ENCODE measurements at places on chromosomes 13 and 19. TPM values are rescaled to one million over a fixed set of nuclear protein-coding genes. Genes with fewer than 3 reads are reported as not detected.

- no peak overlapping the region for H3K27ac ChIP-seq
- no peaks in the 10 kb centered on the region for H3K36me3 ChIP-seq
- no peaks in the 10 kb centered on the region for H3K27me3 ChIP-seq
- no peak overlapping the region for H3K4me3 ChIP-seq
- H3K4me1 ChIP-seq = no peaks in the 10 kb centered on the region
- no peak for DNase-seq
These were observed 18.5 kb upstream of the VSTM2B start for GRCh38 chr19:29507081-29507860.

DNA sequence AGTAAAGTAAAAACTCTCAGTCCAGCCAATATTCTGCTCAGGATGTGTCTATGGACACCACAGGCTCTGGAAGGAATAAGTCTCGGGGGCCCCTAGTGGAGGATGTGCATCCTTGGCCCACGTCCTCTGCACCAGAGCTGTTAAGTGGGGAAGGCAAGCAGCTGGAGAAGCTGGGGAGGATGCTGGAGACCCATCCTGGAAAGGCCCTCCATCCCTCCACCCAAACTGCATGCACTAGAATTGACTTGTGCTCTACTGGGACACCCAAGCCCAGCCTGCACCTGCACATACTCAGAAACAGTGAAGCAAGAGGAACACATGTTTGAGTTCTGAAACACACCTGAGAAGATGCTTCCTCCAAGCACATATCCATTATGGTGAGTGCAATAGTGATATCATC is 307.8 kb downstream of the TSHZ3 start:
- H3K36me3 ChIP-seq = no peaks in the 10 kb centered on the region
- H3K27ac ChIP-seq = no peak overlapping the region
- H3K27me3 ChIP-seq = no peaks in the 10 kb centered on the region
- DNase-seq = no peak

GRCh38 chr13:96248996-96249395 is 159.1 kb downstream of the HS6ST3 start:
- H3K36me3 ChIP-seq = no peaks in the 10 kb centered on the region
- H3K4me3 ChIP-seq = no peak overlapping the region
- DNase-seq = no peak
- H3K4me1 ChIP-seq = no peaks in the 10 kb centered on the region

DNA sequence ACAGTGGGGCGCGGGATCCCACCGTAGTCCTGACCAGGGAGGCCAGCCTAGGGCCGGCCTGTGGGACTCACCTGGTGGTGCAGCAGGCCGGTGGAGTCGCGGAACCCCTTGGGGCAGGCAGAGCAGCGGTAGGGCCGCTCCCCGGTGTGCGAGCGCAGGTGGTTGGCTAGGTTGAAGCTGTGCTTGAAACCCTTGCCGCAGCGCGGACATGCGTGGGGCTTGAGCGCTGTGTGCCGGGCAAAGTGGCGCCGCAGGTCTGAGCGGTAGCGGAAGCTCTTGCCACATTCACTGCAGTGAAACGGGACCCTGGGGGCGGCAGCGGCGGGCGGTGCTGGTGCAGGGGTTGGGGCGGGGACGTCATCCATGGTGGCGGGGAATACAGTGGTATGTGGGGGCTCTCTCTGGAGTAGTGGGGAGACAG is 1.8 kb downstream of the FIZ1 start:
- H3K36me3 ChIP-seq = no peaks in the 10 kb centered on the region
- H3K4me1 ChIP-seq = peaks cover 6% of the 10 kb centered on the region
- no peak overlapping the region for H3K27ac ChIP-seq
- DNase-seq = no peak

DNA sequence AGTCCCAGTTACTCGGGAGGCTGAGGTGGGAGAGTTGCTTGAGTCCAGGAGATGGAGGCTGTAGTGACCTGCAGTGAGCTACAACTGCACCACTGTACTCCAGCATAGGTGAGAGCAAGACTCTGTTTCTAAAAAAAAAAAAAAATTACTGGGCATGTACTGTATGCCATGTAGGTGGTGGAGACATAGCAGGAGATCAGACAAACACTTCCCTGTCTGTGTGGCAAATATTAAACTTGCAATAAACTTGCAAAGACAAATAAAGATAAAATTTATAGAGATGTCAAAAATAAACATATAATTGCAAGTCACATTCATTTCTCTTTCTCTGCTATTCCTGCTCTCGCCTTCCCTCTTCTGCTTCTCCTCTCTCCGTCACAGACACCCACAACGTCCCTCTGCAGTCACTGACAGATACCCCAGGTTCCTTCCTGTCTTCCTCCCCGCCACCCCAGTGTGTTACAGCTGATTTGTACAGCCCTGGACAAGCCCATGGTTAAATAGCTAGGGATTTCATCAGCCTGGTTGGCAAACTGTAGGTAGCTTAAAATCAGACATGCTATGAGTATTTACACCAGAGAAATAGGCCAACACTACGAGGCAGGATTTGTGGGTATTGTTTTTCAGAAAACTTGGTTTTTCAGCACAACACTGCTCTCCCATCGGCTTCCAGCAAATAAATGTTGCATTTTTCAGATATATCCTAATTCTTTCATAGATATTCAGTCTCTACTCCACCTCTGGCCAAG is 1.3 kb upstream of the CD177 start:
- no peaks in the 10 kb centered on the region for H3K36me3 ChIP-seq
- H3K27ac ChIP-seq = no peak overlapping the region
- no peak for DNase-seq
- H3K4me1 ChIP-seq = no peaks in the 10 kb centered on the region
- no peak overlapping the region for H3K4me3 ChIP-seq

DNA sequence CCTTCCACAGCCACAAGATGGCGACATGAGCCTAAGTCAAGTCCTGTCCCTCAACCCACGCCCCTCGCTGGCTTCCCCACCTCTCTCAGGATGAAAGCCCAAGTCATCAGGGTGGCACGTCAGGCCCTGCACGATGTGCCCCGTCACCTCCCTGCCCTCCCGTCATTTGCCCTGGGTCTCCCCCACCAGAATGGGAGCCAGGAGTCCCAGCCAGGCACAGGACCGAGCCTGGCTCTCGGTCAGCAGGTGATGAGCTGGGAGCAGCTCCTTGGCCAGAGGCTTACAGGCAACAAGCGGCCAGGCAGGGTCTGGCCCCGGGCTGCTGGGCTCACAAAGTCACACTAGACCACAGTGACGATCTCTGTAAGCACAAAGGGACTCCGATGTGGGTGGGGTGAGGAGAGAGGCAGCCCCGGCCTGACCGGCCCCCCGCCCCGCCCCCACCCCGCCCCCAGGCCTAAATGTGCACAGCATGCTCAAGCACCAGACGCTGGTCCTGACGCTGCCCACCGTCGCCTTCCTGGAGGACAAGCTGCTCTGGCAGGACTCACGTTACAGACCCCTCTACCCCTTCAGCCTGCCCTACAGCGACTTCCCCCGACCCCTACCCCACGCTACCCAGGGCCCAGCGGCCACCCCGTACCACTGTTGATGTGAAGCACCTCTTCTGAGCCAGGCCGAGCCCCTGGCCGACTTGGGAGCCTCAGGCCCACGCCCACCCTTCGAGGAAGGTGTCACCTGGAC is 7.3 kb downstream of the MRPL4 start:
- no peak overlapping the region for H3K4me3 ChIP-seq
- H3K36me3 ChIP-seq = no peaks in the 10 kb centered on the region
- no peaks in the 10 kb centered on the region for H3K4me1 ChIP-seq
- H3K27ac ChIP-seq = peak overlapping the region; percentile 83
- H3K27me3 ChIP-seq = no peaks in the 10 kb centered on the region

DNA sequence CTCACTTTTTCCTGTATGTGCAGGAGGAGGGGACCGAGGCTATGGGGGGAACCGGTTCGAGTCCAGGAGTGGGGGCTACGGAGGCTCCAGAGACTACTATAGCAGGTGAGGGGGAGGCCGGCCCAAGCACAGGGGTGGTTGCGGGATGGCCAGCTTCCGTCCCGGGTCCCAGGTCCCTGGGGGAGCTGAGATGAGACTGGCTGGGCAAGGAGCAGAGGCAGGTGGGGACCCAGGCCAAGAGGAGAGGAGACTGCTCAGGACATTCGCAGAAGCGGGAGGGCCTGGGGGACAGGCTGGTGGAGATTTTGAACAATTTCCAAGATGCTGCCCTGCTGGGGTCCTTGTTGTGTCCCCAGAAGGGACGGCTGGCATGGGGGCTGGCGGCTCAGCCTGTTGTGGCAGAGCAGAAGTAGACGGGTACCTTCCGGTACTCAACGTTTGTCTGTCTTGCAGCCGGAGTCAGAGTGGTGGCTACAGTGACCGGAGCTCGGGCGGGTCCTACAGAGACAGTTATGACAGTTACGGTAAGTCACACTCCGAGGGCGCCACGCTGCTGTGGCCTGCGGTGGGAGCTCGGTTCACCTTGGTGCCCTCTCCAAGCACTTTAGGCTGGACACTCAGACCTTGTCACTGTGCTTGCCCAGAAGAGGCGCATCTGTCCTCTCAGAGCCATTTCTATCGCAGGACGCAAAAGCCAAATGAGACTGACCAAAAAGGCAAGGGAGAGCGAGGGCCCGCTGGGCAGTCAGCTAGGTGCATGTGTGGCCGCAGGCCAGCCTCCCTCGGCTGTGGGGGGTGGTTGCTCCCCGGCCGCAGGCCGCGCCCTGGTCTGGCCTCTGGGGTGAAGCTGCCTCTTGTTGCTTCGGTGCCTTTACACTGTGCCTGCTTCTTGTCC is 2.6 kb downstream of the CIRBP start:
- H3K4me3 ChIP-seq = no peak overlapping the region
- H3K4me1 ChIP-seq = peaks cover 55% of the 10 kb centered on the region
- H3K36me3 ChIP-seq = peaks cover 5% of the 10 kb centered on the region
- no peak for DNase-seq

GRCh38 chr13:28432816-28433560 is 61.9 kb downstream of the FLT1 start:
- no peaks in the 10 kb centered on the region for H3K36me3 ChIP-seq
- DNase-seq = no peak
- H3K27ac ChIP-seq = no peak overlapping the region
- H3K4me1 ChIP-seq = no peaks in the 10 kb centered on the region

GRCh38 chr13:51714663-51715168 is 89.2 kb downstream of the DHRS12 start:
- peak overlapping the region; percentile 39 for H3K27ac ChIP-seq
- no peaks in the 10 kb centered on the region for H3K4me1 ChIP-seq
- DNase-seq = no peak
- no peaks in the 10 kb centered on the region for H3K36me3 ChIP-seq

DNA sequence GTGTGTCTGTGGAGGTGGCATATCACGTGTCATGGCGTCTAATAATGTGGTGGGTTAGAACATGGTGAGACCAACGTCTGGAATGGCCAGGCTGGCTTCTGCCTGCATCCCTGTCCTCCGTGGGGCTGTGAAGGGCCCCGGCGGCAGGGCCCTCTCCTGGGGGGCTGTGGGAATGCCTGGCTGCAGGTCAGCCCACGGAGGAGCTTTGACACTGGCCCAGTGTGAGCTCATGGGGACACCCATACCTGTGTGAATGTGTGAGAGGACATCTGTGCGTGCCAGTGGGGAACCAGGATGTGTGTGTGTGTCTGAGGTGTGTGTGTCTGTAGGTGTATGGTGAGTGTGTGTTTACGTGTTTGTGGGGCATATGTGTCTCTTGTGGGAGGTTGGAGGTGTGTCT is 300.1 kb downstream of the TEX29 start:
- no peaks in the 10 kb centered on the region for H3K4me1 ChIP-seq
- no peak overlapping the region for H3K4me3 ChIP-seq
- no peak overlapping the region for H3K27ac ChIP-seq
- H3K27me3 ChIP-seq = peaks cover 6% of the 10 kb centered on the region
- no peaks in the 10 kb centered on the region for H3K36me3 ChIP-seq

- DNase-seq = peak; percentile 98
- H3K4me1 ChIP-seq = peaks cover 4% of the 10 kb centered on the region
- peaks cover 3% of the 10 kb centered on the region for H3K27me3 ChIP-seq
- peak within 1 kb of the TSS; percentile 59 for H3K27ac ChIP-seq
These were observed at the start of gene SPATA13 for GRCh38 chr13:24160458-24161009. Gene SPATA13, plus strand, starts transcription at chr13:24160720. Its CDS starts 62,210 bp downstream, at chr13:24222930.

- H3K4me1 ChIP-seq = peaks cover 34% of the 10 kb centered on the region
- no peak for DNase-seq
- no peaks in the 10 kb centered on the region for H3K36me3 ChIP-seq
- H3K27me3 ChIP-seq = no peaks in the 10 kb centered on the region
These were observed 245.6 kb downstream of the DACH1 start for GRCh38 chr13:71621174-71622124.

DNA sequence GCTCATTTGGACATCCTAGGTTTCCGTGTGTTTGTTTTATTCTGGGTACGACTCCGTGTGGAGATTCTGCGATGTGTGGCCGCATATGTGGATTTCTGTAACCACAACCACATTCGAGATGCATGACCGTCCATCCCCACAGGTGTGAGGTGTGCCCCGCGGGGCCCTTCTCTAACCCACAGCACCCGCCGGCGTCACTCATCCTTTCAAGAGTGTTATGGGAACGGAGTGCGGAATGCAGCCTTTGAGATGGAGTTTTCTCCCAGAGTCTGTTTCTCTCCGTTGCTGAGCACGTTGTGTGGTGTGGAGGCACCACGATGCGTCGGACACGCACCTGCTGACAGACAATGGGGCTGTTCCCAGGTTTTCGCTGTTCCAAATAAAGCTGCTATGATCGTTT is 40.0 kb downstream of the C13orf46 start:
- no peak overlapping the region for H3K4me3 ChIP-seq
- H3K36me3 ChIP-seq = no peaks in the 10 kb centered on the region

- H3K27me3 ChIP-seq = no peaks in the 10 kb centered on the region
- H3K27ac ChIP-seq = no peak overlapping the region
- H3K4me3 ChIP-seq = no peak overlapping the region
- no peaks in the 10 kb centered on the region for H3K36me3 ChIP-seq
- DNase-seq = no peak
These were observed 671.5 kb upstream of the PCDH20 start for GRCh38 chr13:62087124-62087523.

GRCh38 chr19:2274931-2275535 is 6.9 kb downstream of the PEAK3 start:
- no peak overlapping the region for H3K27ac ChIP-seq
- H3K27me3 ChIP-seq = no peaks in the 10 kb centered on the region
- no peak overlapping the region for H3K4me3 ChIP-seq
- no peaks in the 10 kb centered on the region for H3K36me3 ChIP-seq
- H3K4me1 ChIP-seq = peaks cover 22% of the 10 kb centered on the region

- H3K36me3 ChIP-seq = no peaks in the 10 kb centered on the region
- peaks cover 11% of the 10 kb centered on the region for H3K4me1 ChIP-seq
- no peak overlapping the region for H3K27ac ChIP-seq
- no peaks in the 10 kb centered on the region for H3K27me3 ChIP-seq
These were observed 36.1 kb upstream of the EPHX3 start for GRCh38 chr19:15268192-15268927.

GRCh38 chr19:36488846-36489117 is 579 bp downstream of the ZNF566 start:
- H3K4me3 ChIP-seq = peak overlapping the region; percentile 72
- peak overlapping the region; percentile 99 for H3K27ac ChIP-seq
- DNase-seq = peak; percentile 40
- no peaks in the 10 kb centered on the region for H3K27me3 ChIP-seq
- H3K4me1 ChIP-seq = peaks cover 6% of the 10 kb centered on the region

- no peaks in the 10 kb centered on the region for H3K4me1 ChIP-seq
- DNase-seq = peak; percentile 85
- no peak within 1 kb of the TSS for H3K4me3 ChIP-seq
- no peaks in the 10 kb centered on the region for H3K36me3 ChIP-seq
- no peak within 1 kb of the TSS for H3K27ac ChIP-seq
These were observed at the start of gene KLC3 for GRCh38 chr19:45340232-45340898. Gene KLC3, plus strand, starts transcription at chr19:45340750. Its CDS starts 4,792 bp downstream, at chr19:45345542.

Gene SKA3
- polyA plus RNA-seq = 3.1 TPM

Gene NFIX
- 10.2 TPM for polyA plus RNA-seq

Gene ZNF540
- polyA plus RNA-seq = 1.9 TPM

Gene THAP8
- polyA plus RNA-seq = 23.1 TPM

Gene BCAM
- 34.7 TPM for polyA plus RNA-seq

Gene BEST2
- not detected for polyA plus RNA-seq

Gene DUS3L
- 44.9 TPM for polyA plus RNA-seq

Data from hepatocyte (in vitro differentiated cells).